ENCODE measurements at places on chromosomes 11 and 22.

DNA sequence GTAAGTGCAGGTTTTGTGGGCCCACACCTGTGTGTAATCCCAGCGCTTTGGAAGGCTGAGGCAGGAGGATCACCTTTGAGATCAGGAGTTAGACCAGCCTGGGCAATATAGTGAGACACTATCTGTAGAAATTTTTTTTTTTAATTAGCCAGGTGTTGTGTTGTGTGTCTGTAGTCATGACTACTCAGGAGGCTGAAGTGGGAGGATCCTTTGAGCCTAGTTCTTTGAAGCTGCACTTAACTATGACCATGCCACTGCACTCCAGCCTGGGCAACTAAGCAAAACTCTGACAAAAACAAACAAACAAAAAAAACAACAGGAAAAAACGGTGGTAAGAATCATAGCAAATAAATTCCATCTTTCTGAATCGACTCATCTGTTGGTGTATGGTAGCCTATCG is 268.6 kb upstream of the PDGFD start:
- DNase-seq, result no peak

- DNase-seq, result no peak
Observed at GRCh38 chr22:36156515-36157419, 3.8 kb downstream of the APOL3 start.

DNA sequence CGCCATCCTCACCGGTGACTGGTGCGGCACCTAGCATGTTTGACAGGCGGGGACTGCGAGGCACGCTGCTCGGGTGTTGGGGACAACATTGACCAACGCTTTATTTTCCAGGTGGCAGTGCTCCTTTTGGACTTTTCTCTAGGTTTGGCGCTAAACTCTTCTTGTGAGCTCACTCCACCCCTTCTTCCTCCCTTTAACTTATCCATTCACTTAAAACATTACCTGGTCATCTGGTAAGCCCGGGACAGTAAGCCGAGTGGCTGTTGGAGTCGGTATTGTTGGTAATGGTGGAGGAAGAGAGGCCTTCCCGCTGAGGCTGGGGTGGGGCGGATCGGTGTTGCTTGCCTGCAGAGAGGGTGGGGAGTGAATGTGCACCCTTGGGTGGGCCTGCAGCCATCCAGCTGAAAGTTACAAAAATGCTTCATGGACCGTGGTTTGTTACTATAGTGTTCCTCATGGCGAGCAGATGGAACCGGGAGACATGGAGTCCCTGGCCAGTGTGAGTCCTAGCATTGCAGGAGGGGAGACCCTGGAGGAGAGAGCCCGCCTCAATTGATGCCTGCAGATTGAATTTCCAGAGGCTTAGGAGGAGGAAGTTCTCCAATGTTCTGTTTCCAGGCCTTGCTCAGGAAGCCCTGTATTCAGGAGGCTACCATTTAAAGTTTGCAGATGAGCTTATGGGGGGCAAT is 1.1 kb downstream of the NEAT1 start:
- no peak for DNase-seq

DNA sequence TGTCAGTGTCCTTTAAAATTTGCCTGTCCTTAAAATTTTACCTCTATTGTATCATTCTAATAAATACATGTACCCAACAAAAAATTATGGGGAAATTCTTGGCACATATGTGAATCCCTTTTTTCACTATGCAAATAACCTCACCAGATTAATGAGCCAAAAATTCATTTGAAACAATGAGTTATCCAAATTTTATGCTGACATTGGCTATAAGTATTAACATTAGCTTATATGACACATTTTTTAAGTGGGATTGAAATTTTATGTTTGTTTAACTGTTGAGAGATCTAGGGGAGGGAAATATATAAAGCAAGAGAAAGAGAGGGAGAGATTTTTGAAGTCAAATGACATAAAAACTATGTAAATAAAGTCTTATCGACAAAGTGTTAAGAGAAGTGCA is 11.8 kb upstream of the PDGFD start:
- DNase-seq, result no peak

DNA sequence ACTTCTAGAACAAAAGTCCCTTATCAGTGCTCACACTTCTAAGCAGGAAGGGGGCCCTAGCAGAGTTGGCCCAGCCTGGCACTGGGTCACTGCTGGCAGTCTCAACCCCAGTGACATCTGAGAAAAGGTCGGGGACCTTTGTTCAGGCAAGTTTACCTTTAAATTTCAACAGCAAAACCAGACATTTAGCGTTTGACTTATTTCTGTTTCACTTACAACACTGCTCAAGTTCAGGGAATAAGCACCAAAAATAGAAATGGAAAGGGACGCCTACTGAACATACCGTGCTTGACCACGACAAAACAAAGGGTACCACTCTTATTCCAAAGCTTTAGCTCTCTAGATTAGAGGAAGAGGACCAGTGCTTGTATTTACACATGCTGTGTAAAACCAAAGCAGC is 26.2 kb downstream of the PITPNB start:
- DNase-seq, result no peak

DNA sequence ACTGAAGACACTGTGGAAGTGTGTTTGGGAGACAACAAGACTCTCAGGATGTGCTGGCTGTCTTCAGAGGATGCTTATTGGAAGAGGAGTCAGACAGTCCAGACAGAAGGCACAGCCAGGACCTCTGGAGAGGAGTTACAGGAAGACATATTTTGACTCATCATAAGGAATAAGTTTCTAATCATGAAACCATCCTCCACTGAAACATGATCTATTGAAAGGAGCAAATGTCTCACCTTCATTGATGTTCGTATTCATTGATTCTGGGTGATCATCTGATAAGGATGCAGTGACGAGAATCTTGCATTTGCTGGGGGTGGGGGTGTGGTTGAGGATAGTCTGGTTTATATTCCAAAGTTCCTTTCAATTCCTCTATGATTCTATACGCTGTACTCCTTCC is 2.5 kb upstream of the CXCR5 start:
- DNase-seq, result no peak

DNA sequence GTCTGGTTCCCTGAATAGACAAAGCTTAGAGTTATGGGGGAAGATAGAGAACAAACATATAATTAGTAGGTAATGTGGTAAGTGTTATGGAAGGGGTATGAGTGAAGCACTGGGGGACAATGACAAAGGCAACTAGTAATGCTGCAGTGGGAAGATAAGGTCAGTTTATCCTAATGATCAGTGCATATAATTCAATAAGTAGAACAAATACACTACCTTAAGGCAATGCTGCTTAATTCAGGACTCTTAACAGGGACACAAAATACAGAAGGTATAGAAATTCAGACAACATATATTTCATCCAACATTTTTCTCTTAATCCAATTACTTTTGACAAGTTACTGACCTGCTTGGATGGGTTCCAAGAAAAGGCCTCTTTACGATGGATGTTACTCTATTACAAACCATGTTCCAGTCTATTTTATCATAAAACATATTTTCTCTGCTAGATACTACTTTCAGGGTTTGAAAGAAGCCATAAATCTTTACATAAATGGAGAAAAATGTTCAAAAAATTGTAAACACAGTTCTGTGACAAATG is 1186.2 kb downstream of the LRRC4C start:
- DNase-seq, result no peak

- no peak for DNase-seq
Observed at GRCh38 chr22:34356481-34356880, 436.2 kb upstream of the LARGE1 start.

DNA sequence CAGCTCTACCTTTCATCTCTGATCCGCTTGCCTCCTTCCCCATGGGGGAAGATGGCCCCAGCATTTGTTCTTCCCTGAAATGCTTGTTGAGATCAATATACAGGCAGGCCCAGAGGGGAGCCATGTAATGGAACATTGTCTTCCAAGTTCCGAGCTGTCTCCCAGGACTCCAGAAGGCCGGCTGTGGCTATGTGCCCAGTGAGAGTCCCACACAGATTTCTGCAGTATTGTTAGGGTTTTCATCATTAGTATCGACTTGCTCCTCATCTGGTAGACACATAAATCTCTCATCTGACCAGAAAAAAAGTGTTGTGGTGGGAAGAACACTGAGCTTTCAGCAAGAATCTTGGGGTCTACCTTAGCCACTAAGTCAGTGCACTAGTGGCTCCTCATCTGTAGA is 163.4 kb downstream of the TRIM29 start:
- DNase-seq, result no peak

DNA sequence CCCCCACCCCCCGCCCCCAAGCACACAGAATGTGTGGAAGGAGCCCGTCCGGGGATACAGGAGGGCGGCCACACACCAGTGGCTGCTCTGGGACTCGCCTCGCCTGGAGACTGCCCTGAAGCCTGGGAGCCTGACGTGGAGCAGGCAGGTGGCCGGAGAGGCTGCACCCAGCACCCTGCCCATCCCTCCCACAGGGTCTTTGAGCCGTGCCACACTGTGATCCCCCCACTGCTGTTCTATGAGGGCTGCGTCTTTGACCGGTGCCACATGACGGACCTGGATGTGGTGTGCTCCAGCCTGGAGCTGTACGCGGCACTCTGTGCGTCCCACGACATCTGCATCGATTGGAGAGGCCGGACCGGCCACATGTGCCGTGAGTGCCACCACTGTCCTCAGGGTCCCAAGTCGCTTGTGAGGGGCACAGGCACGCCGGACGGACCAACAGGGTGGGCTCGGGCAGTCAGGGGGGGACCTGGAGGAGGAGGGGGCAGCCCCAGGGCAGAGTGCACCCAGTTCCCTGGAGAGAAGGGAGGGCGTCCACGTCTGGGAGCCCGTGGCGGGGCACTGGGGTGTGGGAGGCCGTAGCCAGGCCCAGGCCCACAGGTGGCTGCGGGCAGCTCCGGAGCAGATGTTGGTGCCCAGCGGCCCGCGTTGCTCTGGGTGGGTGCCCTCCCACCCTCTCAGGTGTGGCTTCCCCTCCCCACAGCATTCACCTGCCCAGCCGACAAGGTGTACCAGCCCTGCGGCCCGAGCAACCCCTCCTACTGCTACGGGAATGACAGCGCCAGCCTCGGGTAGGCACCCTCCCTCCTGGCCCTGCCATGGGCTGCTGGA is 27.0 kb upstream of the MUC5B start:
- peak; percentile 25 for DNase-seq

DNA sequence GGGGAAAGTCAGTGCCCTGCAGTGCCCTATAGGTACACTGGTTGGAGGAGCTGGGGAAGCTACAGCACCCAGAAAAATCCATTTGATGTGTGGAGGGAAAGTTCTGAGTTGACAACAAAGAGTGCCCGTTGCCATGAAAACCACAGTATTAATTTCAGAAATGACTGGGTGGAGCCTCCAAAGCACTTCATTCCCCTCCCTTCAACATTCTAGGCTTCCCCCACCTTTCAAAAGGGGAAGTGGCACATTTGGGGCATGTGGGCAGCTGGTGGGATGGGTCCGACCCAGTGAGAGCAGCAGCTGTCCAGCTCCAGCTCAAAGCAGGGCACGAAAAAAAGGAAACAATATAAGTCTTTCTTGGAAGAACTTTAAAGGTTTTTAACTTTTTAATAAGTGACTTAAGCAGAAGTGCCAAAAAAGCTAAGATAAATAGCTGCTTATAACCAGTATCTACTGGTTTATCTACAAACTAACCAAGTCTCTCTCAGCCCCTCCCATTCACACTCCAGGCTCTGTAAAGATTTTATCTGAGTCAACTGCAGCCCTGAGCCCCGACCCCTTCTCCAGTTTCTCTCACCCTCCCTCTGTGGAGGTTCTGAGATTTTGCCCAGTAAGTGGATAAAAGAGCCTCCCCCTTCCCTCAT is 9.0 kb upstream of the AHNAK start:
- DNase-seq, result no peak

DNA sequence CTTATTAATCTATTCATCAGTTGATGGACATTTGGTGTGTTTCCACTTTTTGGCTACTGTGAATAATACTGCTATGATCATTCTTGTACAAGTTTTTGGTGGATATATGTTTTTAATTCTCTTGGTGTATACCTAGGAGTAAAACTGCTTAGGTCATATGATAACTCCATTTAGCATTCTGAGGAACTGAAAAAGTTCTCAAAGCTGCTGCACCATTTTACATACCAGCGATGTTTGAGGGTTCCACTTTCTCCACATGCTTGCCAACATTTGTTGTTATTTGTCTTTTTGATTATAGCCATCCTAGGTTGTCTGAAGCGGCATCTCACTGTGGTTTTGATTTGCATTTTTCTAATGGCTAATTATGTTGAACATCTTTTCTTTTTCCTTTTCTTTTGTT is 4.1 kb upstream of the ACER3 start:
- DNase-seq, result no peak

- no peak for DNase-seq
Observed at GRCh38 chr11:763073-763463, 14.2 kb downstream of the GATD1 start.

DNA sequence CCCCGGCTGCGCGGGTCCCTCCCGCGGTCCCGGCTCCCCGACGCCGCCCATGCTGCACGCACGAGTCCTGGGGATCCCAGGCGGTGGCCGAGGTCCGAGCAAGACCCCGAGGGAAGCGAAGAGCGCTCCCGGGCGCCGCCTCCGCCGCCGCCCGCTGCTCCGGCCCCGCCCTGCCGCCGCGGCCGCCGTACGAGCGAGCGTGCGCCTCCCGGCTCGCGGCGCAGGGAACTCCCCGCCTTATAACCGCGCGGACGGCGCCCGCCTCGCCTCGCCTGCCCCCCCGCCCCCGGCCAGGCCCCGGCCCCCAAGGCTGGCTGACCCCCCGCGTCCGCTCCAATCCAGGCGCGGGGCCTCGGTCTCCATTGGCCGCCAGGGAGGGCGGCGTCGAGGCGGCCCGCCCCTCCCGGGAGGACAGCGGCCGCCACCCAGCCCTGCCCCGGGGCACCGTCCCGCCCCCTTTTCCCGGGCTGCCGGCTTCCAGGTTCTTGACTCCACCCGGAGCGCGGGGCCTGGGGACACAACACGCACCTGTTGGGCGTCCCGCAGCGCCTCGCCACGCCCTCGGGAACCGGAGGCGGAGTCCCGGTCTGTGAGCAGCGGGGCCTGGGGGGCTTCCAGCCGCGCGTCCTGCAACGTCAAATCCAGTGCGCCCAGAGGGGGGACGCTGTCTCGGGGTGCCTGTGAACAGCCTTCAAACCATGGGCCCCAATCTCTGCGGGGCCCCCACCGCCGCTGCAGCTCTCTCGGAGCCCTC is at the start of gene FADS3:
Gene FADS3 (minus strand): TSS at position 215 of the 754 bp plus-strand sequence. CDS start 164 bp downstream, at position 51.
- peak; percentile 92 for DNase-seq

Measured in posterior cingulate gyrus (tissue), 11 donors.